ENCODE measurements at places on chromosomes 12 and 14.

GRCh38 chr14:58805605-58806409 is 168.0 kb downstream of the DACT1 start:
- no peak for DNase-seq

DNA sequence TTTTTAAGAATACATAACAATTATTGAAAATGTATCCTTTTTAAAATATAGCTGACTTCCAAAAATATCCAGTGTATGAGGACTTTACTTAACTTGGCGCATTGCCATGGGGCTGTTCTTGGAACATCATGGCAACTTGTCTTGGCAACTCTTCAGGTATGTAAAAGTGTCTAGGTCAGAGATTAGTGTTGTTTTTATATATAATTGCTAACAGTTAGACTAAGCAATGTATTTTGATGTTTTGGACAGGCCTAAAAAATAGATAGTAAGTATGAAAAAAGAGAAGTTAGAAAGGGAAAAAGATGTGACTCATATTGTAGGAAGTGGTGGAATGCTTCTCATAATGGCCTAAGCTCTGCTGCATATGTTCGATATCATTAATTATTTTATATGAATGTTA is 70.9 kb downstream of the MON2 start:
- peak; percentile 28 for DNase-seq

GRCh38 chr14:93655078-93655750 is 133.1 kb downstream of the PRIMA1 start:
- peak; percentile 18 for DNase-seq

GRCh38 chr12:77766224-77766623 is 64.5 kb upstream of the NAV3 start:
- no peak for DNase-seq

DNA sequence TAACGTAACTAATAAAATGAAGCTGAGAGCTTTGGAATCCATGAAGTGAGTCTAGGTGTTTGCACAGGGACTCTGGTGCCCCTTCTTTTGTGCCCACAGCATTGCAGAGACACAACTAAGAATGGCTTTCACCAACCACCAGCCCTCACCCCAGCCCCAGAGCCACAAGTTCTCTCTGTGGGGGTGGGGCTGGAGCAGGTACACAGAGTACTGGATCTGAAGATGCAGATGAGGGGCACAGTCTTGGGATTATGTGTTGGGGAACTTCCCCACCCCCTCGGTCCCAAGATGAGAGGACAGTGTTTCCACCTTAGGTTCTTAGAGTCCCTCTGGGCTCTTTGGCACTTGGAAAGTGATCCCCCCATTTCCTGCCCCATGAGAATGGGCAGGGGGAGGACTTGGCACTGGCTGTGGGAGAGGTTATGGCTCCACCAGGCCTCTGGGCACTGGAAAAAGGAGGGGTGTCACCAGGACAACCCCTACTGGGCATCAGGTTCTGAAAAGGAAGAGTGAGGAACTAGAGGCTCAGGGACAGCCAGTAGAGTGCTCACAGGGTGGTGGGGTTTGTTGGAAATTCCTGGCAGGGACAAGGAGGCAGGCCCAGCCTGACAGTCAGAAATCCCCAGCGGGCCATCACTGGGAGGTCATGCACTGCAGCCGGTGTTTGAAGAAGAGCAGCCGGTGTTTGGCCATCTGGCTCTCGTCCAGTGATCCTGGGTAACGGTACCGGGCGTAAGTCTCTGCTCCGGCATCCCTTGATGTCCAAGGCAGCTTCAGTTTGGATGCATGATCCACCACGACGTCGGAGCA is 6.7 kb downstream of the B4GALNT1 start:
- no peak for DNase-seq

DNA sequence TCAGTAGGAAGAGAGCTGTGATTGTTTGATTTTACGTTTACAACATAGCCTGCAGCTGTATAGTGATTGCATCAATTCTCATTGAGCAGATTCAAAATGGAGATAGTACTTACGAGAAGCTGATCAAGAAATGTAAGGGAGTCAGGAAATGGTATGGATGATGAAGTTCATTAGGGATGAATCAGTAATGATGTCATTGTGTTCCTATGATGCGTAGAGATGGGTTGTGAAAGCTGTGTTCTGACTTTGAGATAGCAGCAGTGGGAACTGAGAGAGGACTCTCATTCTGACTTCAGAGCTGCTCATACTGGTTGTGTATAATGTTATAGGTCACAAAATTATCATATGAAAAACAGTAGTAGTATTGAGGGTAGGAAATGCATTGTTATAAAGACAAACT is 44.0 kb downstream of the TTLL5 start:
- DNase-seq, result no peak

- DNase-seq, result no peak
These were observed 747.2 kb upstream of the TMEM132C start for GRCh38 chr12:127519779-127520178.
